ENCODE measurements at places on chromosomes 3 and 15. TPM values are rescaled to one million over a fixed set of nuclear protein-coding genes. Genes with fewer than 3 reads are reported as not detected.

GRCh38 chr3:37987315-37987697 is 3.3 kb upstream of the VILL start:
- H3K27ac ChIP-seq: no peak overlapping the region
- no peaks in the 10 kb centered on the region for H3K4me1 ChIP-seq

GRCh38 chr3:37145611-37146010 is 28.8 kb downstream of the LRRFIP2 start:
- no peaks in the 10 kb centered on the region for H3K27me3 ChIP-seq
- peaks cover 25% of the 10 kb centered on the region for H3K36me3 ChIP-seq
- no peak overlapping the region for H3K4me3 ChIP-seq
- DNase-seq: no peak
- H3K4me1 ChIP-seq: no peaks in the 10 kb centered on the region

DNA sequence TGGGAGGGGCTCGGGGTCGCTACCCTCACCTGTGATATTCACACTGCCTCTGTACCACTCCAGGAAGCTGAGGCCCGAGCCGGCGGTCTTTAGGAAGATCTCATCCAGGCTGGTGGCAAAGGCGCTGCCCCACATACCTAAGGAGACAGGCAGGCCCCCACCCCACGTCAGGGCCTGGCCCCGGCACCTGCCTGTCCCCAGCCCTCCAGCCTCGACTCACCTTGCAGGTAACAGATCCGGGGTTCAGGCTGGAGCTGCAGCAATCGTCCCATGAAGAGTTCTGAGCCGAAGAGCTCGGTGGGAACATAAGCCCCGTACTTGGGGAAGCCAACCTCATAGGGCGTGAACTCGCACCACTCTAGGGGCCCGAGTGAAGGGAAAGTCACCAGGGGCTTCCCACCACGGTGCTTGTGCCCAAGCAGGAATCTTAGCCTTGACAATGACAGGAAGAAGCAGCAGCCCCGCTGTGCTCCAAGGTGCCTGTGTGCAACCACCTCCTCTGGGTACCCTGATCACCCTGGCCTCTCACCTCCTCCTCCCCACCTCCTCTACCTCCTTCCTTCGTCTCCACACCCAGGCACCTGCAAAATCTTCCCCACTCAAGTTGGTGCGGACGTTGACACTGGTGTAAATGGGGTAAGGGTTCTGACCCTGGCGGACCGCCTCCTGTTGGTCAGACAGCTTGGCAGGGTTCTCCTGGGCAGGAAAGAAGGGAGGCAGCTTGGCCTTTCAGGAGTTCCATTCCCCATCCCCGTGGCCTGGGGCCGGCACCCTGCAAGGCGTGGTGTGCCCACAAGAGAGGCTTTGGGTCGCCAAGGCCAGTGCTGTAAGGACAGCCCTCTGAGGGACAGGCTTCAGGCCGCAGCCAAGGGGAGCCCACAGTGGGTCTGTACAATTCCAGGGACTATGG is 10.6 kb downstream of the PLA2G4F start:
- H3K4me1 ChIP-seq: no peaks in the 10 kb centered on the region
- no peak overlapping the region for H3K4me3 ChIP-seq
- H3K36me3 ChIP-seq: no peaks in the 10 kb centered on the region

DNA sequence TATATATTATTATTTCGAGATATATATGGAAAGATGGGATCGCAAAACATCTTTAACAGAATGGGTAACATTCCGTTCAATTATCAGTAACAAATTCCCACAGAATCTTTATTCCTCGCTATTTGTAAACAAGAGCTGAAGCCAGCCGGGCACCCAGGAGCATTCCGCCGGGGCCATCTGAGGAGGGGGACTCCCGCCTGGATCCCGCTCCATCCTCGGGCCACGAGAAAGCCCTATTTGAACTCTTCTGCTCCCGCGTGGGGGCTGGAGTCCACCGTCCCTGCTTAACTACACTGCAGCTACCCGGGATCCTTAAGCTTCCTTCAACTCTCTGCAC is 687 bp downstream of the GPR176 start:
- peaks cover 38% of the 10 kb centered on the region for H3K27me3 ChIP-seq
- no peak overlapping the region for H3K27ac ChIP-seq
- DNase-seq: no peak
- peaks cover 18% of the 10 kb centered on the region for H3K4me1 ChIP-seq

DNA sequence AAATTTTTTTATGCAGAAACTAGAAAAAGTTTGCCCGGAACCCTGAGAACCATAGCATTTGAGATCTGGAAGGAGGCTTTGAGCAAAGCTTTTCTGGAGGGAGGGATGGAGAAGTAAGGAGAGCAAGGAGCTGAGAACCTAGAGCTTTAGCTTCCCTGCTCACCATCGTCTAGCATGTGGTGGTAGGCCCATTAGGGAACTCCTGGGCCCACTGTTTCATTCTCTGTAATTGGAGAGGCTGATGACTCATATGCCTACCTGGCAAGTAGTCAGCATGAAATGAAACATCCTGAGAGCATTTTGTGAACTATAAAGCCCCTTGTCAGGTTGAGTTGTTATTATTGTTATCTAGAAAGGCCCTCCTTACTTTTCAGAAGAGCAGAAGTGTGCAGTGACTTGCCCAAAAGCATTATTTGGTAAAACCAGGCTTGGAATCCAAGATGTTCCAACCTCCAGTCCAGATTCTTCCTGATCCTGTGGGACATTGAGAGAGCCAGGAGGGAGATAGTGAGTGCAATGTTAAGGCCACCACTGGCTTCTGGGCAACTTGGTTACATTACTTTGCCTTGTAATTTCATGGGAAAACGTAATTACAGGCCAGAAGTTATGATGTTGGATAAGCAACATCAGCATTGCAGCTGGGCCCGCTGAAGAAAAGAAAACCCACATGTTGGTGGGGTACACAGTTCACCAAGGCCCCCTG is 104.5 kb upstream of the BFSP2 start:
- no peak overlapping the region for H3K4me3 ChIP-seq
- H3K27me3 ChIP-seq: no peaks in the 10 kb centered on the region
- no peak for DNase-seq
- no peak overlapping the region for H3K27ac ChIP-seq

GRCh38 chr3:23800731-23801130 is 5.0 kb upstream of the UBE2E1 start:
- peaks cover 3% of the 10 kb centered on the region for H3K4me1 ChIP-seq
- no peaks in the 10 kb centered on the region for H3K36me3 ChIP-seq
- H3K4me3 ChIP-seq: no peak overlapping the region
- no peak for DNase-seq

Gene GPD1L
- total RNA-seq: 35.3 TPM

- H3K4me1 ChIP-seq: no peaks in the 10 kb centered on the region
- H3K4me3 ChIP-seq: no peak overlapping the region
- H3K36me3 ChIP-seq: no peaks in the 10 kb centered on the region
These were observed 13.8 kb upstream of the MSL2 start for GRCh38 chr3:136209921-136210320.

GRCh38 chr15:88011533-88011932 is 245.0 kb downstream of the NTRK3 start:
- no peaks in the 10 kb centered on the region for H3K4me1 ChIP-seq
- no peak for DNase-seq
- no peaks in the 10 kb centered on the region for H3K27me3 ChIP-seq
- no peak overlapping the region for H3K27ac ChIP-seq
- no peak overlapping the region for H3K4me3 ChIP-seq
- no peaks in the 10 kb centered on the region for H3K36me3 ChIP-seq

- H3K27ac ChIP-seq: no peak overlapping the region
- H3K4me1 ChIP-seq: no peaks in the 10 kb centered on the region
- no peak for DNase-seq
- H3K4me3 ChIP-seq: no peak overlapping the region
These were observed 54.8 kb downstream of the ARHGEF26 start for GRCh38 chr3:154176036-154176435.

- no peak overlapping the region for H3K4me3 ChIP-seq
- DNase-seq: no peak
- no peak overlapping the region for H3K27ac ChIP-seq
- H3K4me1 ChIP-seq: no peaks in the 10 kb centered on the region
- no peaks in the 10 kb centered on the region for H3K36me3 ChIP-seq
These were observed 7.7 kb downstream of the ITIH1 start for GRCh38 chr3:52784931-52785590.

DNA sequence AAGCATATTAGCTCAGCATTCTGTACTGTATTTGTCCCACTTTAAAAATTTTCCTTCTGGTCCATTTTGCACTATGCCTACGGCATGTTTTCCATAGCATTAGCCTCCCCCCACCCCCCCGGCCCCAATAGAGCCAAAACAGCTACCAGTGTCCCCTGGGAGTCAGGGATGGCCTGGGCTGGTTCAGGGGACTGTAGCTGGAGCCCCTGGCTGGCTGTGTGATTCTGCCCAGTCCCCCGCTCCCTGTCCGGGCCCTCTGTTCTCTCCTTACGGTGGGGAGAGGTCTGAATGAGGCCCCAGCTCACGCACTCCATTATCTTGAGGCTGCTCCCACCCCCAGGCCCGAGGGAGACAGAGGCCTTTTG is 70.1 kb downstream of the KLF15 start:
- peaks cover 4% of the 10 kb centered on the region for H3K4me1 ChIP-seq
- no peak for DNase-seq
- no peak overlapping the region for H3K27ac ChIP-seq
- peaks cover 18% of the 10 kb centered on the region for H3K27me3 ChIP-seq

DNA sequence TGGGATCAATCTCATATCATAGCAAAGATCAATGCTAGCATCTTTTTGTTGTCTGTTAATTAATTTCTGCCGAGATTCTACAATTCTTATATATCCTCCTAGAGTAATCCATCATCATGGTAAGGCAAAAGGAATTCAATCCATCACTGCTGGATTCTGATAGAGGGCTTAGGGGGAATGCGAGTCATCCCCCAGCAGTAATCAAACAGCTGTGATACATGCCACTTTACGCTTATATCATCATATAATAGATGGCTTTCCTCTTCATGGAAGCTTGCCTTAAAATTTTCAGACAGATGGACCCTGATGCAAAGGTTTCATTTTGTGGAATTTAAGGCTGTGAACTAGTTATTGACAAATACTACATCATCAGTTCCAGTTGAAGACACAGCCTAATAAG is 645.9 kb downstream of the CADM2 start:
- no peaks in the 10 kb centered on the region for H3K36me3 ChIP-seq
- no peak overlapping the region for H3K4me3 ChIP-seq
- H3K4me1 ChIP-seq: no peaks in the 10 kb centered on the region

DNA sequence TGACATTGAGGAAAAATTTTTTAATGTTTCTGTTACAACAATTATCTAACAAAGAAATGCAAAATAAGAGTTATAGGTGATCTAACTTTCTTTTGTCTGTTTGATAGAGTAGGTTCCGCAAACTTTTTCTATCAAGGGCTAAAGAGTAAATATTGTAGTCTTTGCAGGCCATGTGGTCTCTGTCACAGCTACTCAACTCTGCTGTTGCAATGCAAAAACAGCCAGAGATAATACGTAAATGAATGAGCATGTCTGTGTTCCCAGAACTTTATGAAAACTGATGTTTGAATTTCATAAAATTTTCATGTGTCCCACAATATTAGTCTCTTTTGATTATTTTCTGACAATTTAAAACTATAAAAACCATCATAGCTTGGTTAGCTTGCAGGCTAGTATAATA is 73.3 kb downstream of the SLC24A1 start:
- H3K27ac ChIP-seq: no peak overlapping the region
- H3K4me3 ChIP-seq: no peak overlapping the region
- DNase-seq: no peak
- H3K4me1 ChIP-seq: no peaks in the 10 kb centered on the region
- peaks cover 56% of the 10 kb centered on the region for H3K36me3 ChIP-seq
- no peaks in the 10 kb centered on the region for H3K27me3 ChIP-seq

DNA sequence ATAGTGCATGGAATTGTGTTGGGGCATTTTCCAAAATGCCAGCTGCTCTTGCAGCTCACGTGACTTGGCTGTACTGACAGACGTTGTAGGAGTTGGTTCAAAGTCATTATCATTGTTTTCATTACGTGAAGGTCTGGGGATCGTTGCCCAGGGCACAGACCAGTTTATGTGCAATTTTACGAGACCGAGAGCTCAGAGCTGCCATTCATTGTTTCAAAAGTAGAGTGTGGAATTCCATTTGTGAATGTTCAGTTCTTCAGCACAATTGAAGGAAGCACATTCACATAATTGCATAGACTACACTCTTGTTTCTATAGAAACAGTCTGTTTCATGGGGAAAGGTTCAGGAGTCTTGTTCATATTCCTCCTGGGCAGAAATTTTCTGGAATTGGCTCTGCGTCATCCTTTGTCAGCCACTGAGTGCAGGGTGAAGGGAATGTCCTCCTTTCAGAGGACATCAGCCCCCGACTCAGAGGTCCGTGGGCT is 54.5 kb downstream of the GABRG3 start:
- no peak overlapping the region for H3K27ac ChIP-seq
- no peak overlapping the region for H3K4me3 ChIP-seq
- DNase-seq: no peak
- no peaks in the 10 kb centered on the region for H3K27me3 ChIP-seq
- no peaks in the 10 kb centered on the region for H3K36me3 ChIP-seq
- H3K4me1 ChIP-seq: no peaks in the 10 kb centered on the region

Gene WDR93
- total RNA-seq: 0.25 TPM

Gene TRPC1
- 0.21 TPM for total RNA-seq

DNA sequence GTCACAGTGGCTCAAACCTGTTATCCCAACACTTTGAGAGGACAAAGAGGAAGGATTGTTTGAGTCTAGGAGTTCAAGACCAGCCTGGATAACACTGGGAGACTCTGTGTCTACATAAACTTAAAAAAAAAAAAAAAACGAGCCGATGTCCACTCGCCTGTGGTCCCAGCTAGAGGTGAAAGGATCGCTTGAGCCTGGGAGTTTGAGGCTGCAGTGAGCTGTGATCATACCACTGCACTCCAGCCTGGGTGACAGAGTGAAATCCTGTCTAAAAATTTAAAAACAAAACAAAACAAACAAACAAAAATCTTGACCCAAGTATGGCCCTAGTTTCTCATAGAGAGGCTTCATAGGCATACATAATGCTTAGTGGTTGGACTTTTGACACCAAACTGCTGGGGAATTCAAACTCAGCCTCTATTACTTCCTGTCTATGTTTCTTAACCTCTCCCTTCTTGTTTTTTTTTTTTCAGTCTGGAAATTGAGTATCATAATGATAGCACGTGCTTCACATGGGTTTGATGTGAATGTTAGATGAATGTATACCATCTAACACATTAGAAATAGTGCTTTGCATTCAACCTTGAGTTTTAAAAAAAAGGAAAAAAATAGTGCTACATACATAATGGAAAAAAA is 46.4 kb upstream of the CAPN7 start:
- H3K4me3 ChIP-seq: no peak overlapping the region
- no peaks in the 10 kb centered on the region for H3K4me1 ChIP-seq
- DNase-seq: peak; percentile 19

Gene THSD4
- total RNA-seq: not detected

- no peaks in the 10 kb centered on the region for H3K36me3 ChIP-seq
- no peaks in the 10 kb centered on the region for H3K27me3 ChIP-seq
- no peaks in the 10 kb centered on the region for H3K4me1 ChIP-seq
- H3K4me3 ChIP-seq: no peak overlapping the region
- no peak overlapping the region for H3K27ac ChIP-seq
These were observed 52.7 kb downstream of the NFKBIZ start for GRCh38 chr3:101902041-101902440.

DNA sequence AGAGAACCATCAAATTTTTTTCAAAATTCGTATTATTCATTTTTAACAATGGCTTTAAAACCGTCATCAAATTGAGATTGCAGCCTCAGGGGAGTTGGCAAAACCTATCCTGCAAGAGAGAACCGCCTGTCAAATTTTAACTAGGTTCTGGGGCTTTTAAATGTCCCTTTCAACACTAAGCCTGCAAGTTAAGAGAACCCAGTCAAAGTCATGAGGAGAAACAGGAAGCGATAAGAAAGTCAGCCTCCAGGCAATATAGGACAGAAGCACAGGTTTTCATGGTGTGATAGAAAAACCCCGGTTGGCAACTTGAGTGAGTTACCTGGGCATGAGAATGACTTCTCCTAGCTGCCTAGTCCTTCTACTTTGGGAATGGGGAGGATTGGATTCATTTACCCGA is 59.8 kb downstream of the CPNE4 start:
- H3K27ac ChIP-seq: no peak overlapping the region
- no peaks in the 10 kb centered on the region for H3K4me1 ChIP-seq
- H3K27me3 ChIP-seq: no peaks in the 10 kb centered on the region

Gene ARHGEF26
- total RNA-seq: not detected
